Skeletal muscle cell (primary cell): ENCODE measurements at places on chromosomes 1 and 21.

- DNase-seq: no peak
Observed at GRCh38 chr1:150383631-150384324, 19.8 kb downstream of the RPRD2 start.

DNA sequence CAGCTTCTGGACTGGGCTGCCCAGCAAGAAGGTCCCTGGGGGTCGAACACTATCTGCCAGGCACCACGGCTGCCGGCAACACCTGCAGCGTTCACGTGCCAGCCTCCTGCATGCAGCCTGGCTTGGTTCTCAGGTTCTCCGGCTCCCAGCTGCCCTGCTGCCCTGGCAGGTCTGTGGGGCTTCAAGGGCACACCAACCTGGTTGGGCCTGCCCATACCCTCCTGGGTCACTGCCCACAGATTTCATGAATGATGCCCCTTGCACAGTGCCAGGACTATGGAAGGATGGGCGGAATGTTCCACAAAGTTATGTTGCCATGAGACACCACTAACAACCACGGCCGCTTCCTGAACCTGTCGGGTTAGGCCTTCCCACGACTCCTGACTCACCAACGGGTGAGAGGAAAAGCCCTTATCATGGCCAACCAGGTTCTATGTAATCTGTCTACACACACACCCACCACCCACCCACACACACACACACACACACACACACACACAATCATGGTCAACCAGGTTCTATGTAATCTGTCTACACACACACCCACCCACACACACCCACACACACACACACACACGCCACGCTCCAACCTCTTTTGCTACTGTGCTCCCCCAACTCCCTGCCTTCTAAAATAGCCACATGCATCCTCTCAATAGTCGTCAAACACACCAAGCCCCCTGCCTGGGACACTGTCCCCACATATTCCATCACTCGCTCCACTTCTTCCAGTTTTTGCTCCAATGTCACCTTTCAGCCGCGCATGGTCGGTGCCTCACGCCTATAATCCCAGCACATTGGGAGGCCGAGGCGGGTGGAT lies 32.2 kb downstream of the HSPG2 start:
- peak; percentile 70 for DNase-seq

DNA sequence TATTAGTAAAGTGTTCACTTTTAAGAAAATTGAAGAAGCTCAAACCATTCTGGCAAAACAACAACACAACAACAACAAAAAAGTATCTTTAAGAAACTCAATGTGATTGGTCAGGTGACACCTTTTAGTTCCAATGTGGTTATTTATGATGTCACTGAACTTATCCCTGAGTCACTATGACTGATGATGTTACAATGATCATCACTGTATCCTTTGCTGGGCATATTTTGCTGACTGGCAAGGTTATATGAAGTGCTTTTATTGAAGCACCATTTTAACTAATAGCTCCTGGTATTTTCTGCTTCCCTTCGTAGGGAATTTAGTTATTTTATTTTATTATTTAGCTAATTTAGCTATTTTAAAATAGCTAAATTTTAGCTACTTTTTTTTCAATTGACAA lies at the start of gene TEX50:
Gene TEX50, plus strand, starts transcription at position 223 of the 400 bp plus-strand sequence. CDS start 184 bp downstream, outside the sequence.
- DNase-seq: no peak

DNA sequence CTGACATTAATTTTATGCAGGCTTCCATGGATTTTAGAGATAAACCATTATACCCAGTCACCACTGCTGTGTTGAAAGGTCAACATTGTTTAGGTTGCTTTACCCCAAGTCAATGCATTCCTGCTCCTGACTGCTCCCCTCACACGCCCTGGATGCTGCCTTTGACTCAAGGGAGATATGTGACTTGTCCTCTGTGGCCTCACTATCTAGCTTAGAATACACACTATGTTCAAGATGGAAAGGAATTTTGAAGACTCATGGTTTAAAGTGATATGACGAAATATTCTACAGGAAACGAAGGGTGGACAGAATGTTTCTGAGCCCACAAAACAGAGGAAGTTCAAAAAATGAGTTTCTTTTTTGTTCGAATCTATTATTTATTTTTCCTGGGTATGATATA lies 170.4 kb upstream of the NR5A2 start:
- DNase-seq: no peak

DNA sequence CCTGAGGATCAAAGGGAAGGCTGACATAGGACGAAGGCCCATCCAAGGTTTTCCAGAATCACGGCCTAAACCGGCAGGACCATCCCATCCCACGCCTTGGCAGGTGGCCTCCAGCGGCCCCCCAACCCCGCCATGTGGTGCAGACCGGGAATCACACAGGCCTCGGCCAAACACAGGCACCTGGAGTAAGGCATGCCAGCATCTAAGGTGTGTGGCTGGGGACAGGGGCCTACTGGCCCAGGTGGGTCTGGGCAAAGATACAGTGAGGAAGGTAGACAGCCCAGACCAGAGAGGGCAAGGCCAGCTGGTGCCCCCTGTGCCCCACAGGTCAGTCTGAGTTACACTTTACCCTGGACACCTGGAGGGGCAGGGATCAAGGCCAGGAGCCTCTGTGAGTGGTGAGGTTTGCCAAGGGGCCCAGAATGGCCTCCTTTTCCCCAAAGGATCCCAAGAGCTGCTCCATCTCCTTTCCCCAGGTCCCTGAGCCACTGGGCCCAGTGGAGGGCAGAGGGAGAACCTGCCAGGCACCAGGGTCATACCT lies 12.7 kb upstream of the TAS1R2 start:
- DNase-seq: no peak

- no peak for DNase-seq
Observed at GRCh38 chr1:15214527-15214926, 32.5 kb upstream of the FHAD1 start.

DNA sequence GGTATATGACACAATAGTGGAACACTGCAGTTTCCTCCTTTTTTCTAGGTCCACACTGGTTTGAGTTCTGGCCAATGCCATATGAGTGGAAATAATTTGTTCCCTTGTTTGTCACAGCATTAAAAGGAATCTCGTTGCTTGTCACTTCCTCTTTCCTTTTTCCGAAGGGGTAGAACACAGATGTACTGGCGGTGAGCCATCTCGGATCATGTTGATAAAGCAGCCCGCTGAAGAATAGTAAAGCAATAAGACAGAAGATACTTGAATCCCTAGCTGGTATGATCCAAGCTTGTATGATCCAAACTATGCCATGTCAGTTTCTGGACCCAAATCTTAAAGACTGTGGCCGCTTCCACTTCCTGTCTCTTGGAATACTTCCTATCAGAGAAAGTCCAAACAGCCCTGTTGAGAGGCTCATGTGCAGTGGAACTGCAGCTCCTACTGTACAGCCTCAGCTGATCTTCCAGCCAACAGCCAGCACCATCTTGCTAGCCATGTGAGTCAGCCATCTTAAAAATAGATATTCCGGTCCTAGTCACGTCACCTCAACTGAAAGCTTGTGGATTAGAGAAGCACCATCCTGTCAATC lies 40.3 kb downstream of the CFHR5 start:
- DNase-seq: no peak

GRCh38 chr21:45386728-45387371 lies 18.1 kb upstream of the COL18A1 start:
- peak; percentile 80 for DNase-seq

DNA sequence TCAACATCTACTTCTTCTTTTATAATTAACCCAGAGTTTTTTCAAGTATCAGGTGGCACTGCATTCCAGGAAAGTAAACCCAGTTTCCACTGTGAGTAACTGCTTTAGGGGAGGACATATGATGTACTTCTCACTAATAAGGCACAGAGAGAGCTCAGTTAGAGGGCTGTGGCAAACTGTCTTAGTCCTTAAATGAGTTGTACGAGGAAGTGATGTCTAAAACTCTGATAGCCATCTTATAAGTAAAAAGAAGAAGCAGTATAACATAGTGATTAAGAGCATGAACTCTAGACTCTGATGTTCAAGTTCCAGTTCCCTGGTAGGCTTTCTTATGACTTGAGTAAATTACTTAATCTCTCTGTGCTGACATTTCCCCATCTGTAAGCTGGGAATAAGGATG lies 58.7 kb upstream of the PTGS2 start:
- DNase-seq: no peak

DNA sequence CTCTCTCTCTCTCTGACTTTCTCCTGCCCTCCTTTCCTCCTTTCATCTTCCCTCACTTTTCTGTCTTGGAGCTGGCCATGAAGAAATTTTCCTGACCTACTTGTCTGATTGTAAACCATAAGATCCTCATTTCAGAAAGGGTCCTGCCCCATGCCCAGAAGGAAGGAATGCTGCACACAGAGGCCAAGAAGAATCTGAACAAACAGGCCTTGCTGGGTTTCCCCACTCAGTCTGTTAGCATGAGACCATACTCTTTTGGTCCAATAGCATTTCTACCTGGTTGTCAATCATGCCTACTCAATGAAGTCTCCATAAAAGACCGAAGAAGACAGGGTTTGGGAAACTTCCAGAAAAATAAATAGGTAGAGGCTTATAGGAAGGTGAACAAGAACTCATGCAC lies 128.7 kb downstream of the MAB21L3 start:
- no peak for DNase-seq

GRCh38 chr1:75614399-75614756 lies 3.5 kb upstream of the SLC44A5 start:
- no peak for DNase-seq

GRCh38 chr1:66402194-66402593 lies 131.8 kb upstream of the SGIP1 start:
- peak; percentile 89 for DNase-seq

- no peak for DNase-seq
Observed at GRCh38 chr1:202343652-202344349, 2.1 kb upstream of the UBE2T start.

- DNase-seq: no peak
Observed at GRCh38 chr1:67583462-67583950, 101.5 kb upstream of the GADD45A start.

DNA sequence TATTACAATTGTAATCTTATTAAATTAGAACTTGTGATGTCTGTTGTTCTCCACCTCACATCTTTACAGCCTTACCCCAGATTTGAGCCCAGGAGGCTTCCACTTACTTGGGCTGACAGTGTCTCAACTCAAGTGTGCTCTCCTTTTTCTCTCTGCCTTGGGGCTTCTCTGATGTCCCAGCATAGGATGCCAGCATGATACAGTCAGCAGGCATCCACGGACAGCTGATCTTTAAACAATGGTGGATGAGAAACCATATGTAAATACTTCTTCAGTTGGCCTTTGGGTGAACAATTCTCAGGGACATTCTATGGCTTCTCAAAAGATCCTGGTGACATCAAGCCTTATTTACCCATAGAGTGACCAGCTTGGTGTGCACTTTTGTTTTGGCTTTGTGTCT lies 107.6 kb upstream of the GORAB start:
- DNase-seq: no peak

DNA sequence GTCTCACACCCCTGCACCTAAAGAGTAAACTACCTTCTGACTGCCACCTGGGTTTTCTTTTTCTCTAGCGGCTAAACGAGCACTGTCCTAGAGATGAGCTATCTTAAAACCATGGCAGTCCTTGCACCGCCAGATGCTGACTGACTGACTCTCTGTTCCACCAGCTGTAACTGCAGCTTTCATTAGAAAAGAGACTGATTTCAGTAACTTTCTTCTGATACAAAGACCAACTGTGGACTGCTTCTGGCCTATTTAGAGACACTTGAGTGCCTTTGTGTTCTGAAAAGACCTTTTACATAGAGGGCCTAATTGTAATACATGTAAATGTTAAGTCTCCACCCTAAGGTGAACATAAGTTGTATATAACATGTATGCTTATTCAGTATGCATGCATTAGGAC lies 152.5 kb downstream of the DISC1 start:
- no peak for DNase-seq

DNA sequence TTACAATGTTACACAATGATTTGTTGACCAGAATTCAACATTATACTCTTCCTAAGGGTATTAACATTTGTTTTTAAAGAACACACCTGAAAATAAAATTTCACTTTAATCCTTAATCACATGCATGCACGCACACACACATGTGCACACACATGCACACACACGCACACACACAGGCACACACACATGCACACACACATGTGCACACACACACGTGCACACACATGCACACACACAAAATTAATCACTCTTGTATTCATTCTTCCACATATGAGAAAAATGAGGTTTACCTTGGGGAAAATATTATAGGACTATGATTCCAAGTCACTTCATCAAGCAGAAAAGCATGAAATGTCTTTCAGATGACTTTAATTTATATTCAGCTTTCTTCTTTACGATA lies 331.8 kb upstream of the PLD5 start:
- no peak for DNase-seq

- DNase-seq: no peak
Observed at GRCh38 chr1:232381394-232382100, 248.4 kb downstream of the SIPA1L2 start.

DNA sequence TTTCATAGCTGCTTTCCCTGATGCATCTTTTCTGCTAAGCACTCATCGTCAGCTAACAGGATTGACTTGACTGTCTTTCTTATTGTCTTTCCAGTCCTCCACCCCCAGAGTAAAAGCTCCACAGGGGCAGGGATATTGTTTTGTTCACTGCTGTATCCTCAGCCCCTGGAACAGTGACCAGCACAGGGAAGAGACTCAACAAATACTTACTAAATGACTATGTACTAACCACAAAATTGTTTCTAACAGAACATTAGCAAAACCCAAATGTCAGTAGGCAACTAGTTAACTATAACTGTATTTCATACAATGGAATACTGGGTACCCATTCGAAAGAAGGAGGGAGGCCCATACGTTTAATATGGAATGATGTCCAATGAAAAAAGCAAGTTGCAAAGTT lies 53.0 kb downstream of the BCAR3 start:
- no peak for DNase-seq

DNA sequence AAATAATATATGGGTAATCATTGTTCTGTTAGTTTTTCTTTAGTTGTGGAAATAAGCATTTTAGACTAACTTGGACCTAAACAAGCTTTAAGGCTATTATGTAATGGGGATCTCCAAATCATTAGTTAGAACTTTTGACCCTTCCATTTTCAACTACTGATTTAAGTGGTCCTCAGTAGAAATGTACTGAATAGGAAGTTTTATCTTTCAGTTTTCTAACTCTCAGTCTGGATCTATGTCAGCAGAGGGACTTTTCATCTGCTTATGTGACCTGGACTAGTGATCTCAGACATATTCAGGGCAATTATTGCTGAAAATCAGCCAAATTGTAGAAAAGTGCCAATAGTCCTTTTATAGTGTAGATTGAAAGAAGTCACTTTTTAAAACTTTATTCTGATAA lies 56.0 kb downstream of the SASS6 start:
- DNase-seq: no peak

DNA sequence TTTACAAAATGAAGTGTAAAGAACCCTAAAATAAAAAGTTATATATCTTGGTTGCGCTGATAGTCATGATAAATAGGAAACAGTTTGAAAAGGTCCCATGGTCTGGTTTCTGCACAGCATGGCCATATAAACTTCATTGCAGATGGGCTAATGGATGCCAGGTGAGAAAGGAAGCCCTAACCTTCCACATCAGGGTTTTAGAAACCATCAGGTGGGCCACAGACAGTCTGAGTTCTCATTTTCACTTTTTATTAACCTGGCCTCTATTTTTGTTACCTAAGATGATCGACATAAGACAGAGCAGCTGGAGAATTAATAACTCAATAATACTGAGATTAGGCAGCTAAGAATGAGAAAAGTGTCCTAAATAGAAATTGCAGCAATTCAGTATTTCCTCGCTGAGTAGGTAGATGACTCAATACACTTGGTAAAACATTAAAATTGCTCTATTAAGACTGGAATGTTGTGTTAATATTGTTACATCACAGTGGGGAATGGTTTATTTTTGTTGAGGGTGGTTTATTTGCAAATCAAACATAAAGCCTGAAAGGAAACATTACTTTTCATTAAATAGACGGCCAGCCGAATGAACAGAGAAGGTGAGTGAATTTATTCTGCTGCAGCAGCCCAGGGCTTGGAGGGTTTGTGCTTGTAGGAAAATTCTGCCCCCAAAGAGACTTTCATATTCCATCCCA lies 21.1 kb downstream of the C1orf21 start:
- no peak for DNase-seq
